ENCODE measurements at places on chromosomes 7 and 10.

DNA sequence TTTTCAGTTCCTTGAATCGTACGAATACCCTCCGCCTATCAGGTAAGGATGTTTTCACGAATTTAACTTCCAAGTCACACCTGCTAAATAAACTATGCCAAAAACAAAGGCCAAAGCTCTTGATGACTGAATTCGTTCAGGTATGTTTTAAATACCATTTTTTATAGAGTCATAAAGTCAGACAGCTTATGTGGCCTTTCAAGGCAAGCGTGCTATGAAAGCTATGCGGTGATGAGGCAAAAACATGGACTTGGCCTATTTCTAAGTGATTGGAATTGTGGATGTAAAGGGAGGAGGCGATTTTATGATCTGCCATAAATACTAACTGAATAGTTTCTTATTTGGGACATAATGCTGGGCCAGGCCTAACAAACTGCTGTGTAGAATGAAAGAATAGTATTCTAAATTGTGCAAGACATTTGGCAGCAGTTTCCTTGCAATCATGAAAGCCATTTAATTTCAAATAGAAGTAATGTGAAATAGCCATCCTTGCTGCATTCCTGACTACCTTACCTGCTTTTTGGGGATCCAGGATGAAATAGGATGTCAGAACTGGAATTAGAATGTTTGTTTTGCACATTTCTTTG is 14.0 kb downstream of the SLC39A12 start:
- DNase-seq = no peak

DNA sequence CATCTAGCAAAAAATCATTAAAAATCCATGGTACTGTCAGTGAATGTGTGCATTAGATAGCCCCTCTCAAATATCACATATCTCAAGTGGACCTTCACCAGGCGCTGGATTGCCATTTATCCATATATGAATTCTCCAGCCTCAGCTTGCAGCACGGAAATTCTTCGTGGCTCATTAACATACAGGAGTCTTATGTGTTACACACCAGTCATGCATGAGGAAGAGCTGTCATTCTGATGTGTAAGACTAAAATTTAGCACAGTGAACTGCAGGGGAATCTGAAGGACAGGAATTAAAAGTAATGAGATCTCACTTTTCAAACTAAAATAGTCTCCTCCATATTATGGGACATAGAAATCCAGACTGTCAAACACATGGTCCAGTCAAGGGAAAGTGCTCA is 542.4 kb upstream of the DPP6 start:
- DNase-seq = no peak

DNA sequence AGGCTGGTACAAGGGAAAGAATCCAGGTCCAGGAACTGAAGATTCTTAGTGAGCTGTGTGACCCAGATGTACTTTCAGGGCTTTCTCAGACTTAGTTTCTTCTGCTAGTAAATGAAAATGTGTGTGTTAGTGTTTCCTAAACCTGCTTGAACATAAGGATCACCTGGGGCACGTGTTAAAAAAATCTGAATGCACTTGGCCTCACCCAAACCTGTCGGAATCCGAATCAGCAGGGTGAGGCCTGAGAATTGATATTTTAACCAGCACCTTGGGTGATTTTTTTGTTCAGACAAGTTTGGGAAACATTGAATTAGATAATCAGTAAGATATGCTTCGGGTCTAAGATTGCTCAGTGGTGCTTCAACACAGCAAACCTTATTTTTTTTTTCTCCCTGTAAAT is 59.7 kb downstream of the ZNF365 start:
- DNase-seq = no peak

DNA sequence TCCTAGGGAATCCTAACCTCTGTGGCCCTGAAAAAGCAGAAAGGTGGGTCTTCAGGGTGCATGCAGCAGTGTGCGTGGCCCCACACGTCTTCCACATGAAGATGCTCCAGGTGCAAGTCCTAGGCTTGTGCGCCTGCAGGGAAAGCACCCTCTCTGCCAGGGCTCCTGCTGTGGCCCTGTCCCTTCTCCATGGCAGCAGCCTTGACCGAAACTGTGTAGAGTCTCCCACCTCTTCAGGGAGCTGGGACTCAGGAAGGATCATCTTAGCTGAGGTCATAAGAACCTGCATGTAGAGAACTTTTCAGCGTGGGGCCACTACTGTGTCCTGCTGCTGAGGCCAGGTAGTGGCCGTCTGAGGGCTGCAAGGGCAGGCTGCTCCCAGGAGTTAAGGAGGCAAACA is 6.3 kb upstream of the CSGALNACT2 start:
- DNase-seq = no peak

GRCh38 chr10:18437486-18437885 is 213.9 kb downstream of the NSUN6 start:
- no peak for DNase-seq

DNA sequence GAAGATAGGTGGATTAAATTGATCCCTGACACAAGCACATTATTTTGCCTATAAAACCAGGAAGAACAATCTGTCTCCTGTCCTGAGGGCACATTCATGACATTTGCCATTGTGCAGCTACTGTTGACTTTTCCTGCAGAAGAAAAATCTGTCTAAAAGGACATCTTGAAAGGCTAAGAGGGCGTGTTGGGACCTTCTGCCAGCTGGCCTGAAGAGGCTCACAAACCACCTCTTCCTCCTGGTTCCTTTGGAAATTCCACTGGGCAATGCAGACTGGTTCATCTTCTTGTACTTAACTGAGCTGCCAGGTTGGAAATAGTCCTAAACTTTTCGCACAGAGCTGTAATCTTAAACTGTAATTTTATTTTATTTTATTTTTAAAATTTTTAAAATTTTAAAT is 35.7 kb upstream of the PIP start:
- DNase-seq = no peak

DNA sequence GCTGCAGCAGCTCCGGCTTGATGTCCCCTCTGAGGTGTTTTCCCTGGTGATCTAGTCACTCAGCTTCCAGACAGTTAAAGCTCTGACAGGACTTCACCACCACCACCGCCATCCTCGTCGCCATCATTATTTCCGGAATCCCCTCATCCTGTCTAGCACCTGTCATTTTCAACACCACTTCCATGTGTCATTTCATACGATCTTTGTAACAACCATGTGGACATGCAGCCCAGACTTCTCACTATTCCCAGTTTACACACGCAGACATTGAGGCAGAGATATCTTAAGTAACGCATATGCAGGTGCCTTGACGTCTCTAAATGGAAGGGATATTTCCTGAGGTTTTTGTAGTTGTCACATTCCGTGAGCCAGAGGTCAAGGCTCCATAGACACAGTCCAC is 530.6 kb upstream of the FOXK1 start:
- DNase-seq = no peak

DNA sequence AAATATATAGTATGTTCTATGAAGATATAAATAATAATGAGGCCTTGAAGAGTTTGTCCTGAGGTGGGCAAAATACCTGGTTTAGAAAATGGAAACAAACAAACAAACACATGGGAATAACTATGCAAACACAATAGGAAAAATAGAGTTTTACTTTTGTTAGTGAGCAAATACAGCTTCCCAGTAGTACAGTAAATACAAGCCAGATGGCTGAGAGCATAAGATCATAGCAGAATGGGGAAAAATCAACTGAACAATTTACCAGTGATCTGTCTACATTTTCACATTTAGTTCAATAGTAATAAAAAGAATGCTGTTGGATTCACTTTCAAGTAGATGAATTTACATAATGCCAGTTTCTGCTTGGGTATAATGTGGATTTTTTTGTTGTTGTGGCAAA is 45.1 kb downstream of the ADD3 start:
- DNase-seq = no peak

- no peak for DNase-seq
Measured at GRCh38 chr10:13375791-13376190, 27.7 kb upstream of the SEPHS1 start.

GRCh38 chr7:34575006-34575405 is 83.0 kb upstream of the NPSR1 start:
- DNase-seq = no peak

GRCh38 chr10:119391440-119392251 is 150.9 kb downstream of the RGS10 start:
- no peak for DNase-seq

DNA sequence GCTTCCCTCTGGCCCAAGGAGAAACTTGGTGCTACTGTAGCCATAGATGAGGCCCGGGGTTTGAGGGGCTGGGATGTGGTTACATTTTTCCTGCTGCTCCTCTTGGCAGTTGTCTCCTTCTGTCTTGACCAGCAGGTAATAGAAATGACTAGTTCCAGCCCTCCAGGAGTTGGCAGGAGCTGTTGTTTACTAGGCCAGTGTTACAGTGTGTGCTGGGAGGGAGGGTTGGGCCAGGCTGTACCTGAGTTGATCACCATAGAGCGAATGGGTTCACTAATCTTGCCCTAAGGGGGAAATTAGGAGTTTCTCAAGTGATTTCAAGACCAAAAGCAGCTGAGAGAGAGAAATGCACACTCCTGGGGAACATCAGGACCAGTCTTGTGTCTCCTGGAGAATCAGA is 34.9 kb downstream of the PAX2 start:
- DNase-seq = no peak

Data from fibroblast of the conjunctiva (primary cell).